CD4-positive, CD25-positive, alpha-beta regulatory T cell (primary cell): ENCODE measurements at places on chromosomes 4 and X. TPM values are rescaled to one million over a fixed set of nuclear protein-coding genes. Genes with fewer than 3 reads are reported as not detected.

GRCh38 chr4:81492606-81493230 is 21.0 kb upstream of the RASGEF1B start:
- DNase-seq = no peak
- no peaks in the 10 kb centered on the region for H3K27me3 ChIP-seq
- peak overlapping the region; percentile 73 for H3K27ac ChIP-seq
- H3K36me3 ChIP-seq = no peaks in the 10 kb centered on the region
- H3K4me1 ChIP-seq = peaks cover 27% of the 10 kb centered on the region

- no peak overlapping the region for H3K27ac ChIP-seq
- peaks cover 61% of the 10 kb centered on the region for H3K36me3 ChIP-seq
- H3K4me1 ChIP-seq = peaks cover 9% of the 10 kb centered on the region
- DNase-seq = no peak
- H3K4me3 ChIP-seq = no peak overlapping the region
Measured at GRCh38 chr4:122224348-122224747, 72.2 kb downstream of the BLTP1 start.

Gene POU4F2
- not detected for total RNA-seq

Gene MAGEB1
- total RNA-seq = not detected

Gene PRDM5
- total RNA-seq = 0.67 TPM

Gene CSAG1
- not detected for total RNA-seq

Gene CCDC158
- not detected for total RNA-seq

DNA sequence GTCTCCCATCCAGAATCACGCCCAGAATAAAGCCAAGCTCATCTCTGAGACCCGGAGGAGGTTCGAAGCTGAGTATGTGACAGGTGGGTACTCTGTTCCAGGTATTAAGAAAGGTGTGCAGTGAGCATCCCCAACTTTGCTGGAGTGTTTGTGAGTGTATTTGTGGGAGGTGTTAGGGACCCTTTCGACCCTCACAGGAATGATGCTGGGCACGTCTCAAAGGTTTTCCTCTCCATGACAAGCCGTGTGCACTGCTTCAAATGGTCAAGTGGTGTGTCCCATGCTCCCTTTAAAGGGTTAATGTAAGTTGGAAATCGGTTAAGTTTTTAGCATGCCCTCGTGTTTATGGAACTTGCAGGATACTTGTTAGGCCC is 442 bp downstream of the MOSPD2 start:
- H3K27me3 ChIP-seq = no peaks in the 10 kb centered on the region
- no peaks in the 10 kb centered on the region for H3K36me3 ChIP-seq
- H3K4me3 ChIP-seq = peak overlapping the region; percentile 87
- H3K4me1 ChIP-seq = peaks cover 14% of the 10 kb centered on the region
- H3K27ac ChIP-seq = peak overlapping the region; percentile 85
- no peak for DNase-seq

DNA sequence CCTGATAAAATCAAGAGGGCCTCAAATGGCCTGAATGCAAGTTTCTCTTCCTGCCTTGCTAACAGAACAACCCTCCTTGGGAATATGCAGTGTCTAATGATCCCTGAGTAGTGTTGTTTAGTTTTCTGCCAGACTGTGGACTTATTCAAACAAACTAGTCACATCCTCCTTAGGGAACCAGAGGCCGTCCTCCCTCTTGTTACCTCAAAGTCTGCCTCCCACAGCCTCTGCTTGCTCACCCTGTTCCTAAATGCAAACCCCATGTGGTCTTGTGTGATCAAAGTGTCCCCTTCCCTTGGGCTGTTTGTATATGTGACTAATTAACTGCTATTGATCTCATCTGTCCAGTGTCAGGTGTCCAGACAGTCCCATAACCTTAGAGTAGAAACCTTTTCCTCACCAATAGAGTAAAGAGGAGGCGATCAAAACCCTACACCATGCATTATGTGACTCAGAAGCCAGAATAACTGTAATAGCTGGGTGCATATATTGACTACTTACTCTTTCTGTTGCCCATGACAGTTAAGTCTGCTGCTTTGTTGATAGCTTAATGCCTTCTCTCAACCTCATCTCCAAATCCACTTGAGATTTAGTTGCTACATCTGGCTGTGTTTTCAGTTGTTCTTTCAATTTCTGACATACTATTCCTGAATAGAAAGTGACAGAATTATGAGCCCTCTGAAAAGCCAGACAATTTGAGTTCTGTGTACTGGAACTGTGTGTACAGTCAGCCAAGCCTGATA is 473.0 kb upstream of the NWD2 start:
- H3K27me3 ChIP-seq = no peaks in the 10 kb centered on the region
- DNase-seq = no peak

Gene RHOXF2B
- not detected for total RNA-seq

GRCh38 chr4:25489253-25489797 is 112.3 kb downstream of the ANAPC4 start:
- no peak overlapping the region for H3K4me3 ChIP-seq
- no peaks in the 10 kb centered on the region for H3K27me3 ChIP-seq
- no peak overlapping the region for H3K27ac ChIP-seq
- H3K36me3 ChIP-seq = no peaks in the 10 kb centered on the region
- H3K4me1 ChIP-seq = no peaks in the 10 kb centered on the region

DNA sequence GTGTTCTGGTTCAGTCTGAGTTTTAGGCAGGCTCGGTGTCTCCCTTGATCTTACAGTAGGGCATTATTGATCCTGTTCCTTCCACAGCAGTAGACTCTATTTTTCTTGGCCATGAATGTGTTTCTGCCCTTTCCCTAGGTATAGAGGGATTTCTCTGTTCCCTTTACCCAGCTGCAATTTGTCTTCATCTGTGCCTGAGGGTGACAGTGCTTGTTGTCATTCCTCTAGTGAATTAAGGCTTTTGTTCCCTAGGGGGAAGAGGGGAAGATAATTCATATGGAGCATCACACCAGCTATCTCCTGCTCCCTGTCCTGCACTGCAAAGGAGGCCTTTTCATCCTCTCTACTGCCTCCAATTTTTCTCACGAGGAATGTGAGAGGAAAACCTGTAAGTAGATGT is 39.7 kb upstream of the CXorf51A start:
- no peaks in the 10 kb centered on the region for H3K36me3 ChIP-seq
- no peaks in the 10 kb centered on the region for H3K4me1 ChIP-seq
- H3K4me3 ChIP-seq = no peak overlapping the region
- no peak overlapping the region for H3K27ac ChIP-seq

GRCh38 chrX:63755892-63756291 is 29.1 kb downstream of the ARHGEF9 start:
- peak overlapping the region; percentile 73 for H3K4me3 ChIP-seq
- no peak overlapping the region for H3K27ac ChIP-seq
- peaks cover 16% of the 10 kb centered on the region for H3K4me1 ChIP-seq
- no peaks in the 10 kb centered on the region for H3K36me3 ChIP-seq

Gene SLC7A11
- total RNA-seq = 0.07 TPM

Gene RADX
- total RNA-seq = 12.4 TPM

DNA sequence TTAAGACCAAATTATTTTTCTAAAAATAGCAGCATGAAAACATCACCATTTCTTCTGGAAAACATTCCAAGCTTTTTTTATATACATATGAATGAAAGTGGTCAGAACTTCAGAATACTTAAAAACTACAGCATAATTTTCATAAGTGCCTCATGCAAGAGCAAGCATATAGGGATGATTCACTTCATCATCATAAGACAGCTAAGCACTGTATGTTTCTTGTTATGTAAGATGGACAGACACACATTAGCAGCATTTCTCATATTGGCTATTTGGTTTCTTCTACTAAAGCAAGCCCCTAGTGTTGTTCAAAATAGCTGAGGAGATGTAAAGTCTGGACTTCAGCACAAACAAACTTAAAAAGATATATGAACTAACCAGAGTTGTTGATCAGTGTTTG is 213.1 kb upstream of the NOCT start:
- no peak overlapping the region for H3K27ac ChIP-seq
- DNase-seq = no peak
- H3K27me3 ChIP-seq = no peaks in the 10 kb centered on the region
- no peaks in the 10 kb centered on the region for H3K4me1 ChIP-seq
- H3K4me3 ChIP-seq = no peak overlapping the region
- no peaks in the 10 kb centered on the region for H3K36me3 ChIP-seq

DNA sequence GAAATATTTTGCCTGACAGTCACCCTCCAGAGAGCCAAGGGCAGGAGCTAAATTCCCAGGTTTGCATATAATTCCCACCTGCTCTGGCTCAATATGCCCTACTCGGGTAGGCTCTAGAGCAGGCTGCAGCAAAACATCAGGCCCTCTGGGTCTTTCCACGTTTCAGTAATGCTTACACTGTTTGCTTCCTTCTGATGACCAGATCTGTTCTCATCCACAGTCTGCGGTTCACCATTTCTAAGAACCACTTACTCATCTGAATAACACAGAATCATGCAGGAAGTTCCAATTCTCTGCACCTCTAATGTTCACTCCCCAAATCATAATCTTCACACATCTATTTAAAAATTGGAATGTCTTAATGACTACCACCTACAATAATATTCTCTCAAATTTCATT is 141.4 kb downstream of the PPP3CA start:
- H3K4me1 ChIP-seq = peaks cover 14% of the 10 kb centered on the region
- H3K4me3 ChIP-seq = peak overlapping the region; percentile 53
- no peaks in the 10 kb centered on the region for H3K27me3 ChIP-seq
- H3K36me3 ChIP-seq = no peaks in the 10 kb centered on the region

DNA sequence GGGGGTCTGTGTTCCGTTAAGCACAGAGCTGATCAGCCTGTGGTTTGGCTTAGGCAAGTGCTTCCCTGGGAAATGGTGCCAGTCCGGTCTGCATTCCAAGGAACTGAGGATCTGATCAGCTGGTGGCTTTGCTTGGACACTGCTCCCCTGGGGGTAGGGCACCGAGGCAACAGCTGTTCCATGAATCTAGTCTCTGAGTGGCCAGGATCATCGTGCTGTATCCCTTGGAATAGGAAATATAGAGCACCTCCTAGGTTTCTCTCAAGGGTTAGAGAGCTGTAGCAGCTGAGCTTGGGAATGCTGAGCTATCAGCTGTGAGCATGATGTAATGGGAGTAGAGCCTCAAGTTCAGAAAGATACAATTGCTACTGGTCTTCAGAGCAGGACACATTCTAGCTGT is 863.9 kb downstream of the RAPGEF2 start:
- no peaks in the 10 kb centered on the region for H3K36me3 ChIP-seq
- no peaks in the 10 kb centered on the region for H3K27me3 ChIP-seq
- no peak overlapping the region for H3K27ac ChIP-seq
- no peaks in the 10 kb centered on the region for H3K4me1 ChIP-seq
- no peak for DNase-seq
- H3K4me3 ChIP-seq = no peak overlapping the region

- no peaks in the 10 kb centered on the region for H3K4me1 ChIP-seq
- H3K36me3 ChIP-seq = no peaks in the 10 kb centered on the region
- no peak overlapping the region for H3K27ac ChIP-seq
Measured at GRCh38 chr4:188110036-188110435, 633 bp upstream of the TRIML2 start.

- no peak for DNase-seq
- H3K36me3 ChIP-seq = no peaks in the 10 kb centered on the region
- no peaks in the 10 kb centered on the region for H3K27me3 ChIP-seq
- H3K4me1 ChIP-seq = no peaks in the 10 kb centered on the region
- H3K27ac ChIP-seq = no peak overlapping the region
Measured at GRCh38 chr4:176529574-176529973, 209.8 kb downstream of the SPCS3 start.

- H3K27ac ChIP-seq = no peak overlapping the region
- no peaks in the 10 kb centered on the region for H3K4me1 ChIP-seq
- no peak overlapping the region for H3K4me3 ChIP-seq
Measured at GRCh38 chr4:12393631-12394262, 965.1 kb upstream of the HS3ST1 start.

Gene HMX1
- total RNA-seq = not detected

GRCh38 chr4:145530662-145531061 is 49.0 kb downstream of the SMAD1 start:
- H3K27ac ChIP-seq = no peak overlapping the region
- DNase-seq = no peak
- H3K4me1 ChIP-seq = no peaks in the 10 kb centered on the region

DNA sequence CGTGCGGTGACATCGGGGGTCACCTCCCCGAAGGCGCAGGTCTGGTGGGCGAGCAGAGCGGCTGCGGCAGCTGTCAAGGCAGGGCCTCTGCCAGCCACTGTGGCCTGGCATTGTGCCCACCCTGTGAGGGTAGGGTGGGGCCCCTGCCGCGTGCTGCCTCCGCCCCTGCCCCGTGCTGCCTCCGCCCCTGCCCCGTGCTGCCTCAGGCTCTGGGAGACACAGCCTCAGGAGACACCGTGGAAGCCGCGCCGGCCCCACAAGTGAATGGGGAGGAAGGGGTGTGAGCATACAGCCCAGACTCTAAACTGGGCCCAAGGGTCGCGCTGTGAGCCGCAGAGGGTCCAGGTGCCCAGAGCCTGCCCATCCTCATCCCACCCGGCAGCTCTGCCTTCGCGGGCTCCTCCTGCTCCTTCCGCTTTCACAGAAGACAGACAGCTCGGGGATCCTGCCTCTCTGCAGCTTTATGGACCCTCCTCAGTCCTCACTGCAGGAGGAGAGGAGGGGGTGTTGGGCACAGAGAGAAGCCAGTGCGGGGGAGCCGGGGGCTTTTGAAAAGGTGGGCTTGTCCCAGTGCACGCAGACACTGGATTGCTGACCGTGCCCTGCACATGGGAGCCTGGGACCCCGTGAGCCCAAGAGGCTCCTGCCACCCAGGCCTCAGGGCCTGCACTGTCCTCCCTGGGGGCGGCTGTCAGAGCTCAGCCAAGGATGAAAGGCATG is 27.4 kb downstream of the PCGF3 start:
- DNase-seq = no peak
- no peak overlapping the region for H3K4me3 ChIP-seq
- no peaks in the 10 kb centered on the region for H3K4me1 ChIP-seq
- peaks cover 50% of the 10 kb centered on the region for H3K36me3 ChIP-seq
